T follicular helper cell (primary cell): ENCODE measurements at places on chromosomes 4 and X.
A peak's percentile ranks its signal among the peaks of the same experiment; 100 is the strongest.

DNA sequence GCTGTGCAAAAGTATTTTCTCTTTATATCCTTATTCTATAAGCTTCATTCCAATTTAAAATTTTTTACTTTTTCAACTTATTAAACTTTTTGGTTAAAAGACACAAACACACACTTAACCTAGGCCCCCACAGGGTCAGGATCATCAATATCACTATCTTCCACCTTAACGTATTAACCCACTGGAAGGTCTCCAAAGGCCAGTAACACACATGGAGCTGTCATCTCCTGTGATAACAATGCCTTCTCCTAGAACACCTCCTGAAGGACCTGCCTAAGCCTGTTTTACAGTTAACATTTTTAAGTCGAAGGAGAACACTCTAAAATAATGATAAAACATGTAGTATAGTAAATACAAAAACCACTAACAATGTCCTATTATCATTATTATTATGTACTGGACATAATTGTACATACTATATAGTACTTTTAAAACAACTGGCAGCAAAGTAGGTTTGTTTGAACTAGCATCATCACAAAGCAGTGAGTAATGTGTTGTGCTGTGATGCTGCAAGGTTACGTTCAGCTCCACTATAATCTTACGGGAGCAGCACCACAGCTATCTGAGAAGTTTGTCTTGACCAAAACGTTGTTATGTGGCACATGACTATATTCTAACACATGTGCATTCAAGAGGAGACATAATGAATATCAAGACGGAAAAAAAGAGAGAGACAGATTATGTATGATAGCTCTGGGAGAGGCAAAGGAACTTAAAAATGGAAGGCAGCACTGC lies 33.7 kb downstream of the DHX15 start:
- DNase-seq = no peak

- no peak for DNase-seq
Observed at GRCh38 chr4:155042014-155042413, 166.4 kb upstream of the NPY2R start.

DNA sequence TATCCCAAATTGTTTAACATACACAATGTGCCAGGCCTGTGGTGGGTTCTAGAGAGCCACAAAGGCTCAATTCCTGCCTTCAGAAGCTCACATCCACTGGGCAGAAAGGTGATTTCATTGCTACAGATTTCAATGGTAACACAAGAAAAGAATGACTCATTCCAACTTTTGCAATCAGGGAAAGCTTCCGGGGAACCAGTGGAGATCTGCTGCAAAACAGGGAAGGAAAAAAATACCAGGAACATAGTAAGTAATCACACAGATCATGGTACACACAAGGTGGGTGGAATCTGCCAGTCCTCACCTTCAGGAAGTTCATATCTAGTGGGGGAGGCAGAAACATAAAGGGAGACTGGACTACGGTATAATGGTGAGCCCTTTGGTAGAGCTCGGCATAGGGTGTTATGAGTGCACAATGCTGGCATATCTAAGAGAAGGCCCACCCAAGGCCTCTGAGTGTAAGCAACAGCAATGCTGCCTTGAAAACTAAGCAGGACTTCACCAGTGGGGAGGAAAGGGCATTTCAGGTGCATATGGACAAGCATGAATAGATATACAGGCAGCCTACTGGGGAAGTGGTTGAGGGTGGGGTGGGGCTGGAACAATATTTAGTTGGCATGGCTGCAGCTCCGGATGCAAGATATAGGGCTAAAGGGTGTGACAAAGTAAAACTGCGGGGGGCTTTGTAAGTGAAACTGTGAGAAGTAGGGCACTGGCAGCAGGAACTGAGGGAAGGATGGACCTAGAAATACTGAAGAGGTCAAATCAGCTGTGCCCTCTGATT lies 24.2 kb downstream of the GPRIN3 start:
- DNase-seq = peak; percentile 32

GRCh38 chr4:105620640-105621323 lies 68.4 kb downstream of the ARHGEF38 start:
- no peak for DNase-seq

DNA sequence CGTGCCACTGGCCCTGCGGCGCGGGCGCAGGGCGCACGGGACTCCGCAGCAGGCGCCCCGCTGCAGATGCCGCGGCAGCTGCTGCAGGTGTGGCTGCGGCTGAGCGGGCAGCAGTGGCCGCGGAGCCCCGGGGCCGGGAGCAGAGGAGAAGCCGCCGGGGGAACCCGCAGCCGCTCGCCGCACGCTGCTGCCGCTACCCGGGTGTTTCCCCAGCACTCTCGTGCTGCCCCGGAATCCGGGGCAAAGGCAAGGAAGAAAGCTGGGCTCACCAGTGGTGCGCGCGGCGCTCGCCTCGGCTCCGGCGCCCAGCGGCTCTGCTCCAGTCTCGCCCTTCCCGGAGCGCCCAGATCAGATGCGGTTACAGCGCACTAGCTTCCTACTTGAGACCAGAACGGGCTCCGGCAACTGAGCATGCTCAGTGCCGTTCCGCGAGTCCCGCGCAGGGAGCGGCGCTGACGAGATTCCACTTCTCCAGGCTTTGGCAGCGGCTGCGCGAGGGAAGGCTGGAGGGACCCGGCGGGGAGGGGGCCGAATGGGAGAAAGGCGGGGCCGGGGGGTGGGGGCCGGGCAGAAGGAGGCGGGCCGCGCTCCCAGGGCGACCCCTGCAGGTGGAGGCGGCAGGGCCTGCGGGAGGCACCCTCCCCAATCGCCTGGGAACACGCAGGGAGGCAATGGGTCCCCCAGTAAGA lies at the start of gene APBB2:
Gene APBB2 (minus strand): TSS at position 407 of the 689 bp plus-strand sequence. CDS start 181,288 bp downstream, outside the sequence.
- peak; percentile 15 for DNase-seq

- no peak for DNase-seq
Observed at GRCh38 chrX:17374619-17375366, at the start of gene NHS. Gene NHS, plus strand, starts transcription at chrX:17375200. Its CDS starts 558 bp downstream, at chrX:17375758.

DNA sequence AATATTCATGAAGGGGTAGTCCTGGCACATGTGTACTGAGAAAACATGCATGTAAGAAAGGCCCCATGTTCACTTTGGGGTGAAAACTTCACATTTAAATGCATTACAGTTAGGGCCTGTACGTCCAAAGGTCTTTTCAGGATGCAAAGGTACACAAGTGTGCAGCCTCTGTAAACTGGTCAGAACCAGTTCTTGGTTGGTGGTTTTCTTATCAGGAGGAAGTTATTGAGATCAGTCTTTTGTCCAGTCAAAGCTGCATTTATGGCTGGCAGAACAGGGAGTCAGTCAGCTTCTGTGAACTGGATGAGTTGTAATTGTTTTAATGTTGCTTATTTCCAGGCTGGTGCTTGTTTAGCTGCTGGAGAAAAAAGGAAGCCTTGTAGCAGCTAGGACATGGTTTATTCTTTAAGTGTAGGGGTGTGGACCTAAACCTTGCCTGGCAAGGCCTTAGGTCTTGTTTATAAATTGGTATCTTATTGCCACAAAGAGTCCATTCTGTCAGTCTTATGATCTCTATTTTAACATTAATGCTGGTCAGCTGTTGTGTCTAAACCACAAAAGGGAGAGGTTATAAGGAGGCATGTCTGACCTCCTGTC lies 1906.6 kb upstream of the TENM3 start:
- DNase-seq = no peak

GRCh38 chr4:153018684-153019083 lies 82.6 kb downstream of the FHDC1 start:
- no peak for DNase-seq

- DNase-seq = no peak
Observed at GRCh38 chr4:162770761-162771490, 395.8 kb downstream of the NAF1 start.

DNA sequence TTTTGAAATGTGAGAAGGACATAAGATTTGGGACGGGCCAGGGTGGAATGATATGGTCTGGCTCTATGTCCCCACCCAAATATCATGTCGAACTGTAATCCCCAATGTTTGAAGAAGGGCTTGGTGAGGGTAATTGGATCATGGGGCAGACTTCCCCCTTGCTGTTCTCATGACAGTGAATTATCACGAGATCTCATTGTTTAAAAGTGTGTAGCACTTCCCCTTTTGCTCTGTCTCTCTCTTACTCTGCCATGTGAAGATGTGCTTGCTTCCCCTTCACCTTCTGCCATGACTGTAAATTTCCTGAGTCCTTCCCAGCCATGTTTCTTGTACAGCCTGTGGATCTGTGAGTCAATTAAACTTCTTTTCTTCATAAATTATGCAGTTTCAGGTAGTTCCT lies 17.5 kb downstream of the MTMR8 start:
- DNase-seq = no peak

GRCh38 chrX:45992402-45993123 lies 552.7 kb downstream of the ZNF674 start:
- DNase-seq = no peak

- DNase-seq = no peak
Observed at GRCh38 chr4:78749972-78750727, 26.0 kb upstream of the BMP2K start.

- DNase-seq = no peak
Observed at GRCh38 chr4:25162566-25162965, 2.3 kb upstream of the SEPSECS start.

DNA sequence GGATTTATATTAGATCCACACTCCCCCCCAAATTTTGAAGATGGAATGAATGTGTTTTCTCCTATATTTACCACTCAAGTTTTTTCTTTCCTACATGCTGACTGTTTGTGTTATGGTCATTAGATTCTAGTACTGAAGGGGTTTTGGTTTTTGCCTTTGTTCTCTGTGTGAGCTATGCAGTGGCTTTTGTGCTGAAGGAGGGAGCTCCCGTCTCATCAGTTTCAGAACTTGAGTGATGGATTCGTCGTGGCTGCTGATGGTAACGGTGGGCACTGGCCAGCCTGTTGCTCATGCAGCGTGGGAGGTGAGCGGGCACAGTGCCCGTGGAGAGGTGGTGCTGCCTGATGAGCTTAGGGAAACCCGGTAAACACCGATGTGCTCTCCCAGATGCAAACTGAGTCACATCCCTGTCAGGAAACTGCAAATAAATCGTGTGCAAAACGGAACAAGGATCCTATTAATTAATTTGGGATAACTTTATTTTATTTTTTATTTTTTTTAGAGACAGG lies 101.5 kb downstream of the SORBS2 start:
- DNase-seq = no peak

- no peak for DNase-seq
Observed at GRCh38 chr4:148061141-148061481, 329.2 kb downstream of the ARHGAP10 start.

DNA sequence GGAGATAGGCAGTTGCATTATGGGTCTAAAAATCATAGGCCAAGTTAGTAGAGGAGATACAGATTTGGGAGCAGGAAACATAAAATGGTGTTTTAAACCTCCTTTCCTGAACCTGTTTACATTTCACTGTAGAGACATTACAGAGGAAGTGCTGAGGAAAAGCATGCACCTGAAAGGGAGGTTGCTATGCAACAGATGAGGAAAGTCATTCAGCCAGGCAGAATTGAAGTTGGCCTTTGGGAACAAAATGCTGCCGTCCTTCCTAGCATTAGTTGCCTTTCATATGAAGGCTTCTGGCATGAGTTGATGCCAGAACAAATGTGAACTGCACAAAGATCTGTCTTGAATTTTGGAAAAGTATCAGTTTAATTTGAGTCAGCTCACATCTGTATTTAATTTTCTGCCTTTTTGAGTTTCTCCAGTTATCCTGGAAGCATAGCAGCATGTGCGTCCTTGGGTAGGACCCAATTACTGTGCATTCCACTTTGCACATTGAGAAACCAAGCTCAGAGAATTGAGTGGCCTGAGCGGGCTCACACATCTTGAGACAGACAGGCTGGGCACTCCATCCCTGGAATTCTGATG lies 38.2 kb downstream of the MAGED1 start:
- DNase-seq = no peak

DNA sequence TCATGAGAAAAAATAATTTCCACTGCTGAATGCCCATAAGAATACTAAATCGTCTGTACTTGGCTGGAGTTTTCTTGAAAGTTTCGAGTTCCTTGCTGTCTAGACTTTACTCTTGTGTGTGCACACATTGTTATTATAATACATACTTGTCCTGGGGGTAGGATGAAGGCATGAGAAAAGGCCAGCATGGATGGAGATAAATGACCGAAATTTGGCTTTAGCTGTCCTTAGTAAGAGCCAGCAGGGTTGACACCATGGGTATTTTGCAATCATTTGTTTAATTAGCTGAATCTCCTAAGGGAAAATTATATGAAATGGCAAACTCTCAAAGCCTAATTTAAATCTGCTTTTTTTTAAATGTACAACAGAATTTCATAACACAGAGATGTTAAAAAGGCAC lies 641.6 kb downstream of the ADGRL3 start:
- DNase-seq = no peak

DNA sequence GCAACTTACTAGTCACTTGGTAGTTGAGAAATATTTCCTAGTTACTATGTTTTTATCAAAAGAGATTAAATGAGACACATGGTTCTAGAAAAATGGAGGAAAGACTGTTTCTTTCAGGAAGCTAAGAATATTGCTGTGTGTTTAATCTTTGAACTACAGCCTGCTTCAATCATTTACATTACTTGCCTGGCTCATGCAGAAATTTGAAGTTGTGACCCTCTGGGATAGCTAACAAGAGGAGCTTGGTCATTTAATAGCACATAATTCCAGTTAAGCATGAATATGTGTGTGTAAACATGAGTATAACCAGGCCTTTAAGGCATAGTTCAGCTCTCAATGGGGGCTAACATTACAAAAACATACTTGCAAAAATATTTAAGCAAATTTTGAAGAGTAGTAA lies 44.6 kb upstream of the SLC25A4 start:
- DNase-seq = no peak

- no peak for DNase-seq
Observed at GRCh38 chr4:23981328-23981727, 91.5 kb upstream of the PPARGC1A start.

- DNase-seq = no peak
Observed at GRCh38 chr4:40629401-40630334, at the start of gene RBM47. Gene RBM47, minus strand, starts transcription at chr4:40629864. Its CDS starts 190,971 bp downstream, at chr4:40438893.

- no peak for DNase-seq
Observed at GRCh38 chr4:54157606-54158005, 57.6 kb downstream of the GSX2 start.
